ENCODE measurements at places on chromosomes 2 and 18.

DNA sequence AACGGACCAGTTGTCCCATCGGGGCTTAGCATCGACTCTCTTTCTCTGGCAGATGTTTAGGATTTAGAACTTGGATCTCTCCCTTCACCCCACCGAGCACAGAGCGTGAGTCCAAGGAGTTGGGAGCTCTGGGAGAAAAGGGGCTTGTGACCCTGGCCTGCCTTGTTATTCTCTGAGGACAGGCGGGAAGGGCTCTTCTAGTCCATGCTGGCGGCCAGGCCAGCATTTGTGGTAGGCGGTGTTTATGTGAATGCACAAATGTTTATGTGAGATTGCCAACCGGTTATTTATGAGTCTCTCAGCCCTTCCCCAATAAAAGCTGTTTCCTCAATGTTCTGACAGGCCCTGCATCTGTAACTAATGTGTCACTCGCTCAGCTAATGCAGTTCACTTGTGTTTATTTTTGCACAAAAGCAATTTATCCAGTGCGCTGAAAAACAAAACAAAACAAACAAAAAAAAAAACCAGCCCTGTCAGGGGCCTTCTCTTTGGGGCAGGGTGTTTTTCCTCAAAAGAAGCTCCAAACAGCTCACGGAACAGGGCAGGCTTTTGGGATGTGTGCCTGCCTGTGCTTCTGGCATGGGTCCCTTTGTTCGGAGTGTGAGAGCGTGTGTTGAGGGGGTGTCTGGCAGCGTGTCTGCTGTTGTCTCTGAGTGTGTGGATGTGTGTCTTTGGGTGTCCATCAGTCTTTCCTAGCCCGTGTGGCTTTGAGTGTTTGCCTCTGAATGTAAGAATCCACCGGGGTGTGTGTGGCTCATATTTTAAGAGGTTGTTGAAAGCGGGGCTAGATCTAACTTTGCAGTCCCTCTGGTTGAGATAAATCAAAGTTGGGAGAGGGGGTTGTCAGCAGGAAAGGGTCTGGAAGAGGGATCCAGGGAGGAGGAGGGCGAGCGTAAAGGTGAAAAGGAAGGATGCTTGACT lies 52.8 kb upstream of the HAAO start:
- no peak for DNase-seq

- DNase-seq = no peak
Measured at GRCh38 chr2:37764739-37765138, 93.3 kb upstream of the CDC42EP3 start.

DNA sequence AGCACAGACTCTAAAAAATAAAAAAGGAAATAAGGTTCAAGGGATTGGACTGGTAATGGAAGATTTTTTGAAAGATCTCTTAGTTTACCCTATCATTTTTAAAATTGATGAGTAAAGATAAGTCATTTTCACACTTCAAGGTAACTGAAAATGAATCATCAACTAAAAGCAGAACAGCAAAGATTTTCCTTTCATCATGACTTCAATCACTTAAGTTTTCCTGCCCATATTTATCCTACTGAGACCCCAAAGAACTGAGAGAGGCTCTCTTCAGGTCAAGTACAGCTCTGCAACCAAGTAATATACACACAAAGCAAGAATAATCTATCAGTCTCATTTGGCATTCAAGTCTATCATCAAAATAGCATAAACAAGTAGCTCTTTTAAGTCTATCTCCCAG lies 540.7 kb downstream of the METTL4 start:
- no peak for DNase-seq

- DNase-seq = no peak
Measured at GRCh38 chr2:226312155-226312554, 487.5 kb downstream of the IRS1 start.

DNA sequence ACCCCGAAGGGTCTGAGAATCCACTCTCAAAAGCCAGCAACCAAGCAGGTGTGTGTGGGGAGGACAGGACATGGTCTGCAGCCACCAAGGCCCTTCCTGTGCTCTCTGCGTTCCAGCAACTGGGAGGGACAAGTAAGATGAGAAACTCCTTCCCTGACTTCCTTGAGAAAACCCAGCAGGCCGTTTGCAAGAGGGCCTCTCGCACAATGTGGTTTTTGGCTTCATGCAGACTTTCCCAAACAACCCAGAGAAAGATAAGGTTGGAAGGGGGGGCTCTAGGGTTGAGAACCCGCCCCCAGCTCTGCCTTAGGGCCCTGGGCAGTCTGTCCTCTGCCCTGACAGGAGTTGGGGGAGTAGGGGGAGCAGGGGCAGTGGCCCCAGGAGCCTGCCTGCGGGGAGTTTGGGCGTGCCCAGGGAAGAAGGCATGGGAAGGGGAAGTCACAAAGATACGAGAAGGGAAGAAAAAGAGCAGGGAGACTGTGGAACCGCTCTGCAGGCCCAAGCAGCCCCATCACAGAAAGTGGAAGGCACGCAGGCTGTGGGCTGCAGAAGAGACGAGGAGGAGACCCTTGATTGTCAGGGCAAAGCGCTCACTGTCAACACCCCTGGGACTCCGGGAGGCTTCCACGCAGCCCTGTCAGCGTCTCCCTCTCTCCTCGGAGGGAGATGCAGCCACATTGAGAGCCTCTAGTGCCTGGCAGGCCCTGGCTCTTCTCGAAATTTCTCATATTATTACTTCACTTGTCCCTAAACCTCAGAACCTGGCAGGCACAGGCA lies 99.8 kb downstream of the SMAD7 start:
- no peak for DNase-seq

- DNase-seq = no peak
Measured at GRCh38 chr2:18180912-18181311, 302.4 kb downstream of the KCNS3 start.

- no peak for DNase-seq
Measured at GRCh38 chr2:141015341-141016047, 1115.3 kb downstream of the LRP1B start.

DNA sequence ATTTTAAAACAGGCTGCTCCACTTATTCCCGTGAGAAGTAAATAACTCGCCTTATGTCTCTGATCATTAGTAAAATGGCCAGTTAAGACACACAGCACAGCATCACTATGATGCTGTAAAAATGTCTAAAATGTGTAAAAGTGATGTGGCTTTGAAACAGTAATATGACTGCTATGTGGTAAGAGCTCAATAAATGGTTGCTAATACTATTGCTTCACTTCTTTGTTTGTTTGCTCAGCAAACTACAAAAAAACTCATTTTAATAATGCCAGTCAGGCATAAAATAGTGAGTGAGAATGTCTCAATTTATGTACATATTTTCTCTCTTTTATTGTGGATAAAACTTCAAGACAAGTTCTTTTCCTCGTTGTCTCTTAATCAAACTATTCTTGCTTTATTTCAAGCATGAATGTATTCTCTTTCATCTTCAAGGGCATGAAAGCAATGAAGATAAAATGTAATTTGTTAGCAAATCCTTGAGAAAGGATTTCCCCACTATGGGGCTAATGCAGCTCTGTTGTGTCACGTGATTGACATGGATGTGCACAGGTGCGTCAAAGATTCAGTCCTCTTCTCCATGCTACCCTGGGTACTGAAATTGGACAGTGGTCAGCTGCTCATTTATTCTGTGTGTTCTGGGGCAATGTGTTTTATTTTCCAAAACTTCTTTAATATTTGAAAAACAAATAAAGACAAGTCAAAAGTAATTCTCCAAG lies 387.2 kb downstream of the TRIB2 start:
- DNase-seq = no peak

GRCh38 chr2:63871864-63872263 lies 30.2 kb downstream of the UGP2 start:
- no peak for DNase-seq

- DNase-seq = no peak
Measured at GRCh38 chr2:204239411-204240165, 303.0 kb downstream of the ICOS start.

DNA sequence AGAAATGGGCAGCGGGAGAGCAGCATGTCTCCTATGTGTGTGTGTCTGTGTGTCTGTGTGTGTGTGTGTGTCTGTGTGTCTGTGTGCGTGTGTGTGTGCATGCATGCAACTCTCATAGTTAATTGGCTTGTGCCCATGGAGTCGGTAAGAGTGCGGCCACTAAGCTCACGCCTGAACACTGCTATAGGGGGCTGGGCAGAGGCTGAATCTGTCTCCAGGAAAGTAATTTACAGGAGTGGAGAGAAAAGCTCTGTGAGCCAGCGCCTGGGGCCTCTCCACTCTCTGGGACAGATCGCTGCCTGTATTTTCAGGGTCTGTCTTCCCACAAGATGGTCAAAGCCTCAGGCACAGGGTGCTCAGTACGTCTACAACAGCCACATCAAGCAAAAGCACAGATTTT lies 553.4 kb downstream of the TNS1 start:
- no peak for DNase-seq

GRCh38 chr2:148338541-148338940 lies 306.0 kb upstream of the EPC2 start:
- DNase-seq = no peak

DNA sequence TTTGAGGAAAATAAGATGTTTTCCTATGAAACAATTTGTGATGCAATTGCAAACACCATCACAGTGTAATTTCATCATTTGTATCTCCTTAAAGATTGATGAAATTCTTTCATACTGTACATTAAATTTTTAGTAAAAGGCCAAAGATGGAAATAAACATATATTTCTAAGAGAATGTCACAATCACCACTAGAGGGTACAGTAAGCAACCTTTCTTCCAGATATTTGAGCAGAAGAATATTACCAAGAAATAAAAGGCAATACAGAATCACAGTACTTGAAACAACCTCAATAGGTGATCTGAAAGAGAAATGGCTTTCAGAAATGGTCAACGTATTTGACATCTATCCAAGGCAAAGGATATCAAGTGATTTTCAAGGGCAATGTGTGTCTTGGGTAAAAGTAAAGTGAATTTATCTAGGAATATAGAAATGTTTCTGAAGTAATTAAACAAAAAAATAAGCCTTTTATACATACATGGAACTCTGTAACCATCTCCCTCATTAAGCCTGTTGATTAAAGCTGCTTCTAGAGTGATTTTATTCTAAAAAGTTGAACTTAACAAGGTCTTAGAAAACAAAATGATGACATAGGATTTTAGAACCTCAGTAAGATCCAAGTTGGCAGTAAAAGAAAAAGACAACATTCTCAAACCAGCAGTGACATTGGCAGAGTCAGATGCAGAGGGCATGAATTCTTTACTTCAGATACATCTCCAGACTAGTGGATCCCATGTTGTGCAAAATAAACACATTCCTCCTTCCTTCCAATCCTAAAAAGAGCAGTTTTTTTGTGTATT lies 90.3 kb upstream of the SESTD1 start:
- no peak for DNase-seq

GRCh38 chr18:5429681-5430080 lies 114.1 kb downstream of the EPB41L3 start:
- no peak for DNase-seq

DNA sequence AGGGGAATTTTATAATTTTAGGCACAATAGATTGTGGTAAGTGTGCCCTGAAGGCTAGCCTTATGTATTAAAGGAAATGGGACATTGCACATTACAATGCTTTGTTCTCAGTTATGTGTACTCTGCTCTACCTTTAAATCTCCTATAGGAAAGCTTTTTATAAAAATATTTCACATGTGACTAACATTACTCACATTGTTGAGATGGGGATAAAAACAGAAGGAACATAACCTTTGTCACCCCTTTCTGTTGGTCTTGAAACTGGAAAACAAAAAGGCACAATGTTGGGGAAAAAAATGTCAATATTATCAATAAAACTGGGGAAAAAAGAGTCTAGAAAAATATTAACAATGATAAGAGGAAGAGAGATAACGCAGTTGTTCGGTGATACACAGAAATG lies 17.3 kb upstream of the STAT1 start:
- DNase-seq = no peak

- DNase-seq = no peak
Measured at GRCh38 chr18:9434122-9434701, 41.1 kb upstream of the RALBP1 start.

- DNase-seq = no peak
Measured at GRCh38 chr2:204040016-204040415, 103.5 kb downstream of the ICOS start.

DNA sequence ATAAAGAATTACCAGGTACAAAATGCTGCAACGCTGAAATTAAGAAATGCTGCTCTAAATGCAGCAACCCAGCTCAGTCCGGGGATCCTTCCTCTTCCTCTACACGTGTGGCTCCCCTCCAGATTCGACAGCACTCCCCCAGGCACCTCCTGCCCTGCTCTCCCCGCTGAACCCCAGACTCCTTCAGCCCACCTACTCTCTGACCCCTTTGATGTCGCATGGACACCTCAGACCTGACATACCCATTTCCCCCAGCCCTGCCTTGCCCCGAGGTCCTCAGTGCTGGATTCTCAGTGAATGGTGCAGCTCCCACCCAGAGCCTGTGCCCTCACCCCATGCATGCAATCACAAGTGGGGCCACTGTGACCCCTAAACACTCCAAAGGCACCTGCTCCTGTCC lies 4.6 kb upstream of the ADRA2B start:
- DNase-seq = no peak

DNA sequence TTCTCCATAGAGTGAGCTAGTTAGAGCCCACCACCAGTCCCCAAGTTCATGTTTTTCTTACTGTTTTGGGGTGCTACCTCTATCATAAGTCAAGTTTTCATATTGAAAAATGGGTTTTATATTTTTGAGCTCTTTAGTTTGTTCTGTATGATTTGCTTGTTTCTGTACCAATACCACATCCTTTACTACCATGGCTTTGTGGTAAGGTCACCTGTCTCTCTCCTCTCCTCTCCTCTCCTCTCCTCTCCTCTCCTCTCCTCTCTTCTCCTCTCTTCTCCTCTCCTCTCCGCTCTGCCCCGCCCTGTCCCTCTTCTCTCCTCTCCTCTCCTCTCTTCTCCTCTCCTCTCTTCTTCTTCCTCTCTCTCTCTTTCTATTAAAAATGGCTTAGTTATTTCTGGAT lies 22.1 kb upstream of the LBH start:
- no peak for DNase-seq

All from stimulated activated CD4-positive, alpha-beta T cell treated with anti-CD3 and anti-CD28 coated beads, Interleukin-15, amount 100 ng/mL, for 1 hour (primary cell).